ENCODE measurements at places on chromosomes 12 and 14. TPM values are rescaled to one million over a fixed set of nuclear protein-coding genes. Genes with fewer than 3 reads are reported as not detected.

Gene LTBR
- total RNA-seq, result 71.6 TPM

Gene RNASE3
- total RNA-seq, result not detected

Gene SIX1
- 2.8 TPM for total RNA-seq

Gene CACNA2D4
- total RNA-seq, result 0.43 TPM

Gene GPRC5D
- not detected for total RNA-seq

Gene CRIP1
- total RNA-seq, result 3.3 TPM

Gene TTC9
- total RNA-seq, result under 0.01 TPM

Gene KLRC2
- not detected for total RNA-seq

Gene HAL
- total RNA-seq, result under 0.01 TPM

Gene DNAJC22
- total RNA-seq, result 6.0 TPM

Gene CD69
- not detected for total RNA-seq

Gene SVOP
- total RNA-seq, result not detected

Gene GDF3
- total RNA-seq, result not detected

Gene GDF11
- total RNA-seq, result 2.8 TPM

Gene SLC17A8
- not detected for total RNA-seq

Gene KRT72
- total RNA-seq, result not detected

Gene STXBP6
- total RNA-seq, result 7.3 TPM

Gene SUSD6
- total RNA-seq, result 5.7 TPM

Gene OR6C2
- total RNA-seq, result not detected

Gene ANO4
- total RNA-seq, result 2.4 TPM

Gene ADAM20
- 1.3 TPM for total RNA-seq

Gene SERPINA3
- 8.0 TPM for total RNA-seq

Gene LHX5
- not detected for total RNA-seq

Gene DTX3
- total RNA-seq, result 11.5 TPM

Gene ALX1
- 2.5 TPM for total RNA-seq

Gene KRT5
- 1.3 TPM for total RNA-seq

Gene CLEC9A
- not detected for total RNA-seq

Gene BHLHE41
- 0.43 TPM for total RNA-seq

Gene METTL3
- total RNA-seq, result 41.5 TPM

Gene SMCO2
- total RNA-seq, result 0.14 TPM

Gene ASB8
- total RNA-seq, result 14.1 TPM

Gene DNAH10
- total RNA-seq, result 0.43 TPM

Gene TMEM179
- total RNA-seq, result not detected

Gene DEPDC4
- 0.71 TPM for total RNA-seq

Gene RAB2B
- total RNA-seq, result 19.7 TPM

Gene CLEC2B
- total RNA-seq, result 22.3 TPM

Gene DHRS2
- total RNA-seq, result 0.28 TPM

Gene NFATC4
- total RNA-seq, result 48.2 TPM

Gene BCL2L14
- total RNA-seq, result not detected

Gene ATL1
- 7.0 TPM for total RNA-seq

Gene C12orf50
- not detected for total RNA-seq

Gene SYNDIG1L
- total RNA-seq, result not detected

Gene ACADS
- 10.6 TPM for total RNA-seq

Gene C3AR1
- 0.18 TPM for total RNA-seq

Gene INHBC
- not detected for total RNA-seq

Gene BATF
- not detected for total RNA-seq

Gene TMEM30B
- total RNA-seq, result 0.14 TPM

Gene GPD1
- total RNA-seq, result not detected

Gene TMEM52B
- total RNA-seq, result 0.14 TPM

Gene RPGRIP1
- not detected for total RNA-seq

Gene PPP1R1A
- not detected for total RNA-seq

Gene NOVA1
- total RNA-seq, result 1.4 TPM

Gene SLC39A2
- total RNA-seq, result under 0.01 TPM

Gene SAMD4A
- total RNA-seq, result 17.2 TPM

Gene ANO6
- total RNA-seq, result 55.7 TPM

Gene TAMALIN
- 6.5 TPM for total RNA-seq

Gene ACOT4
- 0.46 TPM for total RNA-seq

Gene STON2
- total RNA-seq, result 0.28 TPM

Gene MANSC4
- total RNA-seq, result not detected

All from smooth muscle cell of bladder (primary cell).